ENCODE measurements at places on chromosomes 5 and 9. TPM values are rescaled to one million over a fixed set of nuclear protein-coding genes. Genes with fewer than 3 reads are reported as not detected.

Gene LHX3
- total RNA-seq: not detected

Gene PIP5K1B
- total RNA-seq: 0.38 TPM

Gene MAMDC4
- total RNA-seq: 2.7 TPM

Gene INSYN2B
- 0.09 TPM for total RNA-seq

Gene PCDHGB3
- 1.8 TPM for total RNA-seq

Gene TSSK1B
- 0.12 TPM for total RNA-seq

Gene FOXD4
- total RNA-seq: 0.19 TPM

Gene TPPP
- total RNA-seq: 5.5 TPM

Gene PCDHB13
- total RNA-seq: 2.4 TPM

Gene PRRX2
- 2.6 TPM for total RNA-seq

Gene EGR1
- total RNA-seq: 47.8 TPM

Gene GALNT12
- 22.2 TPM for total RNA-seq

Gene LMX1B
- not detected for total RNA-seq

Gene MOB3B
- total RNA-seq: 2.2 TPM

Gene STPG3
- not detected for total RNA-seq

Gene RARS1
- total RNA-seq: 81.8 TPM

Gene IL13
- total RNA-seq: not detected

Gene HOMER1
- total RNA-seq: 9.2 TPM

Gene TMEM174
- not detected for total RNA-seq

Gene NOXA1
- 4.5 TPM for total RNA-seq

Gene ARID3C
- total RNA-seq: not detected

Gene PCDHB2
- 0.53 TPM for total RNA-seq

Gene PCDHB3
- total RNA-seq: 0.30 TPM
